ENCODE measurements at places on chromosomes 6 and 20.

DNA sequence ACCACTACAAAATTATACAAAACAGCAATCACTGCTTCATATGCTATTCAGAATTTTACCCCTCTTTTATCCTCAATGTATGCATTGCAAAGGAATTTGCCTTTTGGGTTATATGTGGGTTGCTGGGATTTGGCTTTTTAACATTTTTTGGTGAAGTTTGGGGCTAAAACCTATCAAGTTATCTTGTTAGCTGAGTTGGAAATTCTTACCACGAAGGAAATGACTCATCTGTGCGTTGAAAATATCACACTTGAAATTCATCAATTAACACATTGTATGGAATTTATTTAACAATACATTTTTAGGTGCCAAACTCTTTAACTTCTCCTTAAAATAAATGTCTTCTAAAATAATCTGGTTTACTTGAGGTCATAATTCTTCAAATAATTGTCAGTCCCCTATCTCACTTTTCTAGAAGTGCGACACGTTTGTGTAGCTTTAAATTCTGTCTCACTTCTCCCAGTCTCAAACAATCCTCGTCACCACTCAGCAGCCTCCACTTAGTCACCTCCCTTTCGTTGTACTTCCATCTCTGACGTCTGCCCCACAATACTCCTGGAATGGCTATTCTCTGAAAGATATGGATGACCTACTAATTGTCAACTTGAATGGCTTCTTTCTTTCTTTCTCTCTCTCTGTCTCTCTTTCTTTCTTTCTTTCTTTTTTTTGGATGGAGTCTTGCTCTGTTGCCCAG lies 88.5 kb downstream of the PHACTR1 start:
- DNase-seq = no peak

DNA sequence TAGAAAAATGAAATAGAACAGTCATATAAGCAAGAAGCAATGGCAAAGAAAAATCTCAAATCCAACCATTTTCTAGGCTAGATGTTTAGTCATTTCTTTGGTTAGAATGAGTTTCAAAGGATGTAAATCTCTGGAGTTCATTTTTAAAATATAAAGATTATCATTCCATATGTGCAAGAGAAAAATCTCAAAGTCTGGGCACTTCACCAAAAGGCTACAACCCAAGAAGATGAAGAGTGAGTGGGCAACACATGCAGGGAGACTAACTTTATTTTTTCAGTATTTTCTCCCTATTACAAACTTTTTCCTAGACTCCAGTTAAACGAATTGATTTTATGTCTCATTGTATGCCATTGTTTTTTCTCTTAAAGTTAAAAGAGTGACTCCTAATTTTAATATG lies 83.6 kb downstream of the PHACTR1 start:
- DNase-seq = no peak

- DNase-seq = no peak
Observed at GRCh38 chr6:116550796-116551195, 2.8 kb upstream of the CALHM4 start.

DNA sequence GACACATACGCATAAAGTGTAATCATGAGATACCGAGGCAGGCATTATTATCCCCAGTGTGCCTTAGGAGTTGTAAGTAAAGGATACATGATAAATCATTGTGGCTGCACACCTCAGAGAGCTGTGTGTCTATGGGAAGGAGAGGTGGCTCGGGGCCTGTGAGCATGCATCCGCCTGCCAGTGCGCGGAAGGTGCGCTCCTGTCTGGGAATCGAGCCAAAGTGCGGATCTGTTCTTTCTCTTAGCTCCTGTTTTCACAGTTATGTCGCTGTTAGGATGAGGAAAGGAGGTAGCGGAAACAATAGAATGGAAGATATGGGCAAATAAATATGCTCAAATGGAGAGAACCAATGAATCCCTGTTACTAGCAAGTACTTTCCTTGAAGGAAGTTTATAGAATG lies 98.0 kb downstream of the ANKRD6 start:
- DNase-seq = no peak

GRCh38 chr6:27863962-27864905 lies 48.0 kb downstream of the OR2B2 start:
- DNase-seq = no peak

- no peak for DNase-seq
Observed at GRCh38 chr20:61975407-61976129, 90.1 kb downstream of the TAF4 start.

- no peak for DNase-seq
Observed at GRCh38 chr6:141133346-141133745, 999.4 kb upstream of the GJE1 start.

DNA sequence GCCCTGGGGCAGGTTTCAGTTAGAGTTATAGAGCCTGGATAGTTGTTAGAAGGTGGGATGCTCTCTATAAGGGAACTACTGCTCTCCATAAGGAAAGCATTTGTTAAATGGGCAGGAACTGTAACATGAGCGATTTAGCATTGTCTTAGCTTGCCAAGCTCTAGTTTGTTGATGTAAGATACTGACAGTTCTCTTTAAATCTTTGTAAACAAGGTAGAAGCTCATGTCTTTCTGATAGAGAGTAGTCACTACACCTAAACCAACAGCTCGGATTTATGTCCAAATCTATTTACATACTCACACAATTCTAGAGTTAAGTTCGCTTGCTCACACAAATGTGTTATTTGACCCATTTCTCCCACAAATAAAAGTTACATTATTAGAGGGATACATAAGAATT lies 87.3 kb downstream of the PLCB1 start:
- no peak for DNase-seq

DNA sequence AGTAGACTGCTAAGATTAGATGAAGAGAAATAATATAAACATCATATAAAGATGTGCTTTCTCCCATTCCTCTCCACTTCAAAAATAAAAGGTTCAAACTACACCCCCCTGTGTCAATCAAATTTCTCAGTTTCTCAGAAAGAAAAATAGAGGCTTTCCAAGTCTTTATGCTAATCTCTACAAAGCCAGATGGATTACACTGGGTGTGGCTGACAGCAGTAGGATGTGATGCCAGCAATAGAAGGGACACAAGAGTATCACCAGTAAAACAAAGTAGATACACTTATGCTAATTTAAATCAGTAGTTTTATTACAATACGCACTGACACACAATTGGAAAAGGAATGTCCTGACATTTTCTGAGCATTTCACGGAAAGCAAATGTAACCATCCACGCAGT lies 353.4 kb downstream of the RNGTT start:
- no peak for DNase-seq

DNA sequence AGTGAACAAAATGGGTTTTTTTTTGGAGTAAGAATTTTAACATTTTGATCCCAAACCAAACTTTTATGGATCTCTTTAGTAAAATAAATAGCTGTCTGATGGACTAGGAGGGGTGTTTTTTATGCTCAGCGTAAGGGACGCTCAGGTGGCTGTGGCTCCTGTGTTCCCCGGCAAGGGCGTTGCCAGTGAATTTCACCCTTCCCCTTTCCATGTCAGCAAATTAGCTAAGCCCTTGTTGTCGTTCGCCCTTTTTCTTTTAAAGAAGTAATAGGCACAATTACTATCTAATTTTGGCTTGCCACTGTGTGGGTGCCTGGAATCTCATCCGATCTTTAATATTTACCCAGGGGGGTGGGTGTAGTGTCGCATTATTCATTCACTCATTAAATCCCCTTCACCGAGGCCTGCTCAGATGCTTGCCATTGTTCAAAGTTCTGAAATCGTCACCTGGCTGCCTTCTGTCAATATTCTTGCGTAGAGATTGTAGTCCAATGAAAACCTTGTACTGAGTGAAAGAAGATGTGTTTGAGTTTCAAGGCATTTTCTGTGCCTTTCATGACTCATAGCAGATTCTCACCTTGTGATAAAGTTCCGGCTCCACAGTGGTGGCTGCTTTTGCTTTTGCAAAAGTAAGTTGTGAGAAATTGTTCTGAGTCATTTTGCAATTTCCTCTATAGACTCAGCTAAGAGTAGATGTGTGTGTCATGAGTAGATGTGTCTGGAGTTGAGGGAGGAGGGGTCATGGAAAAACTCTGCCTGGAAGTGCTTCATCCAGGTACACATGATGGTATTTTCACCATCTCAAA lies 40.0 kb upstream of the CLDN20 start:
- DNase-seq = no peak

GRCh38 chr6:163207431-163208383 lies 206.8 kb upstream of the QKI start:
- DNase-seq = no peak

All from NCI-H1436 treated with DMSO at 0.1 percent for 48 hours (cell line).